ENCODE measurements at places on chromosomes 6 and 20.

DNA sequence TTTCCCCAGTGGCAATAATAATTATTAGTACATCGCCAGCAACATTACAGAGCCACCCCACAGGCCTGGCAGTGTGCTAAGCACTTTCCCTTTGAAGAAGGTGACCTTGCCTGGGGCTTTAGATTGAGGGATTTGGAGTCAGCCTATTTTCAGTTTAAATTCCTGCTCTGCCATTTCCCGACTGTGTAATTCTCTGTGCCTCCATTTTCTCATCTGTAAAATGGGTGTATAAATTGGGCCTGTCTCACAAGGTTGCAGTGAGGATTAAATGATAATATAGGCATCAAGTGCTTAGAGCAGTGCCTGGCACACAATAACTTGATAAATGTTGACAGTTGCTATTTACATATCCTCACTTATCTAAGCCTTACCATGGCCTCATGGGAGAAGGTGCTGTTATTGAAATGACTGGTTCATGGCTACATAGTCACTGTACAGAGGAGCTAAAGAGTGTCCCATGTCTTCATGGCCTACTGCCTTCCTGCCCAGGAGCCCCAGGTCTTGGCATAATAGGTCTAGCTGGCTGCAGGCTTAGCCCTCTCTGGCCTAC lies 5.1 kb upstream of the SCRT2 start:
- DNase-seq = no peak

DNA sequence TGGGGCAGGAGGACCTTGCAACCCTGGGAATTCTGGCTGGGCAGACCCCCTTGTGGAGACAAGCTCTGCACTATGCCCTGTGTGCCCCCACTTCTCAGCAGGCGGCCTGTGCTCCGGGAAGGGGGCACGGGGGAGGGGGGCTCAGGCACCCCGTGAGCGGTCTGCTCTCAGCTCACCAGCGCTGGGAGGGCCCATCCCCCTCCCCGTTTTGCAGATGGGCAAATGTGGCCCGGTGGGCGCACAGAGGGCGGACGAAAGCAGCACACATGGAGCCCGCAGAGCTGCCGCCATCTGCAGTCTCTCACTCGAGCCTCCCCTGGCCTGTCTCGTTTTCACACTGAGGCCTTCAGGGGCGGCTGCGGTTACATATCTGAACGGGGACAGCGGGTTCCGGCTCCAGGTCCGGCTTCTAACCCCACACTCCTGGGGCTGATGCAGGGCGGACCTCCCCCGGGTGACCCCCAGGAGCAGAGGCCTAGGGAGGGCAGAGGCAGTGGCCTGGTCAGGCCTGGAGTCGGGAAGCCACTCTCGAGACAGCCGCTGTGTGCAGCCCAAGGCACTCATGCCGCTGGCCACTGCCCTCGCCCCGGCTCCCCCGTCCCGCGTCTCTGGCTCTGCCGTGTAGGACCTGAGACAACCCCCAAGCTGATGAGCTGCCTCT lies 13.9 kb downstream of the CHRNA4 start:
- DNase-seq = no peak

DNA sequence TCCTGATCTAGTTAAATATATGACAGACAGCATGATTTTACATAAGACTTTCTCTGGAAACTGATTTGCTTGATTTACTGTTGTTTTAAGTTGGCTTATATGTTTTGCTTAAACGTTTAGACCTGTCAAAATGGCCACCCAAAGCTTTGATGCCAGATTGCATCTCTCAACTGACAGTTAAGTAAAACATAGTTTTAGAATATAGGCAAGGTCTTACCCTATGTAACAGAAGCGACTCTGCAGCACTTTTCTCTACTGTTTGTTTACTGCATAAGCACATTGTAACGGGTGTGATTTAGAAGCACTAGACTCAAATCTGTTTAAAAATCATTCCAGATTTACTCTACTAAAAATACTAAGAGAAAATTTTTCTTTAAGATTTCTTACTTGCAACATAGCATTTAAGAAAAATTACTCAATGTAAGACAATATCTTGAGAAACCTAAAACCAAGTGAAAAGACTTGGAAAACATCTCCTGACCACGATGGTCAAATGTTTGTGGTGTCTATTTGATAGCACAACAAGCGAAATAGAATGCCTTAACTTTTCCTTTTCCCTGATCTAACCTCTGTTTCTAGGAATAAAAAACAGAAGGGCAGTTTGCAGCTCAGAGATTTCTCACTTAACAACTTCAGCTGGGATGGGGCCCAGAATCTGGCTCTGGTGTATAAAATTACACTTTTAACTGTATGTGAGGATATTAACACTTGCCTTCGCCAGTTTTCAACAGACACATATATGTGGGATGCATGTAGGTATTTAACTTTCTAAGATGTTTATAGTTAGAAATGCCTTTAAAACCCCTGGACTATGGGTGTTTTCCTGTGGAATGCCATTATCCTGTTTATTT lies 47.4 kb downstream of the AIG1 start:
- peak; percentile 44 for DNase-seq

- no peak for DNase-seq
Measured at GRCh38 chr20:58871533-58872102, 19.1 kb downstream of the GNAS start.

GRCh38 chr20:34842143-34842542 lies 16.7 kb upstream of the NCOA6 start:
- no peak for DNase-seq

- no peak for DNase-seq
Measured at GRCh38 chr20:54385746-54386145, 89.6 kb upstream of the DOK5 start.

DNA sequence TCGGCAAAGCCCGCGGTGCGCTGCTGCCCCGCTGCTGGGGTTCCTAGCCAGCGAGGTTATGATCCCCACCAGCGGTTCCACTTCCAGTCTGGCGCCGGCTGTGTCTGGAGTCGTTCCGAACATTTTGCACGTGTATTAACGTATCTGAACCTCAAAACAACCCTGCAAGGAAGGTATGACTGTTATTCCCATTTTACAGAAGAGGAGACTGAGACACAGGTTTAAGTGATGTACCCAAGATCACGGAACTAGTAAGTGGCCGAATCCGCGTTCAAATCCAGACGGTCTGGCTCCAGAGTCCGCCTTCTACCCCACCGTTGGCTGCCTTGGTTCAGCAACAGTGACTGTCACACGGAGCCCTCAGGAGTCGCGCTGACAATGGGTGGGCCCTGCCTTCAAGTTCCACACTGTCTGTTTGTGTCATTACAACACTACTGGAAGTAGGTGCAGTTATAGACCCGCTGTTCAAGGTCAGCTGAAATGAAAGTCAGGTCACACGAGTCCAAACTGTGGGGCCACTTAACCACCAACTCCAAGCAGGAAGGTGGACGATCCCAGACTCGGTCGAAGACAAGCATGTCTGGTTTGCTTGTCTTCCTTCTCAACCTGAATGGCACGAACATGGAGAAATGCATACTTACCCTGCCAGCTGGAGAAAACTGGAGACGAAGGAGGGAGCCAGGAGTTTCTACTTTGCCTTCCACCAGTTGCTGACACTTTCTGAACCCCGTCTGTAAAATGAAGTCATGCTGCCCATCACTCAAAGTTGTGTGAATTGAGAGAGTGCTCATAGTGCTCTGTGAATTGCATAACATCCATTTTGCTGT lies 803 bp upstream of the SRXN1 start:
- no peak for DNase-seq

- DNase-seq = no peak
Measured at GRCh38 chr20:36532388-36532787, 8.9 kb upstream of the MYL9 start.

DNA sequence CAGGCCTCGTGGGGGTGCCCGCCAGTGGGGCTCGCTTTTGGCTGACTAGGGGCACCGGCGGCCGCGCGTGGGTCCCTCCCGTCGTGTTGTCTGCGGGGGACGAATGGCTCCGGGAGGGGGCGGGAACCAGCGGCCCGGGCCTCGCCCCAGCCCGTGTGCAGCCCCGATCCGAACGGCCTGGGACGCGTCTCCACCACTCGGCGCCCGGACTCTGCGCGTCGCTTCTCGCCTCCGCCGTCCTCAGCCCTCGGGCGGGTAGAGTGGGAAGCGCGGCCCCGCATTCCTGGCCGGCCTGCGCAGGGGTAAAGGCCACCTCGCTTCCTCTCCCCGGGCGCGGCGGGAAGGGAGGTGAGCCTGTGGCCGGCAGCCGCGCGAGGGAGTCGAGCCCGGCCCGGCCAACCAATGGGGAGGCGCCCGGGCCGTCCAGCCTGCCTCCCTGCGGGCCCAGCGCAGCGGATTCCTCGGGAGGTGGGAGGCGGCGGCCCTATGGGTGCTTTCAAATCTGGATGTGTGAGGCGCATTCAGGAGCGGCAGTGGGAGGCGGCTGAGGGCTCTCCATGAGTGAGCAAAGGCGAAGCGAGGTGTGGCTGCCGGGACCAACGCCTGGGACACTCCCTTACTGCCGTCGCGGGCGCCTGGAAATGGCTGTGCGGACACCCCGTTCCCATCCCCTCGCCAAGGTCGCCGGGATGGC lies 1.1 kb upstream of the ZBTB46 start:
- no peak for DNase-seq

- DNase-seq = no peak
Measured at GRCh38 chr6:21245488-21245887, 348.1 kb upstream of the SOX4 start.

- DNase-seq = peak; percentile 88
Measured at GRCh38 chr6:150667977-150668716, 68.5 kb downstream of the PLEKHG1 start.

- DNase-seq = peak; percentile 30
Measured at GRCh38 chr6:79672631-79673111, 41.5 kb downstream of the SH3BGRL2 start.

DNA sequence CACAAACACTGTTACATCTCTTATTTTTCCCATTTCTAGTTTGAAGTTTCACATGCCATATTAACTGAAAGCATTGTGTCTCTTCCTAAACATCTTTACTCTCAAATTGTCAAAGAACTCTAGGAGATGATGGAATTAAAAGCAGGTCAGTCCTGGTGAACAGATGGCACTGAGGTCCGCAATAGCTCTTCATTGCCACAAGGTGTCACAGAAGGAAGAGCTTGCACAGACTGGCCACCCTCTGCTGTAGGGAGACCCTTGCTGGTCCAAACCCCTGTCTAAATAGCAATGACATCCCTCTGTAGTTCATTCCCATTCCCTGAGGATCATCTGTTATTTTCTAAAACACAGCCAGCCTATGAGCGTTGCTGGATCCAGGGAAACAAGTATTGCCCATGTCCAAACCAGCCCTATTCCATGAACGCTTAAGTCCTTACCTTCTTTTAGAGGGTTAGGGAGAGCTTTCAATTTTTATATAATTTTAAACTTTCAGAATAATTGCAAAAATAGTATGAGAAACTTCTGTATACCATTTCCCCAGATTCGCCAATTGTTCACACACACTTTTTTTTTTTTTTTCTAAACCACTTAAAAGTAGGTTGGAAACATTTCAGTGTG lies 10.1 kb upstream of the HDAC2 start:
- peak; percentile 25 for DNase-seq

DNA sequence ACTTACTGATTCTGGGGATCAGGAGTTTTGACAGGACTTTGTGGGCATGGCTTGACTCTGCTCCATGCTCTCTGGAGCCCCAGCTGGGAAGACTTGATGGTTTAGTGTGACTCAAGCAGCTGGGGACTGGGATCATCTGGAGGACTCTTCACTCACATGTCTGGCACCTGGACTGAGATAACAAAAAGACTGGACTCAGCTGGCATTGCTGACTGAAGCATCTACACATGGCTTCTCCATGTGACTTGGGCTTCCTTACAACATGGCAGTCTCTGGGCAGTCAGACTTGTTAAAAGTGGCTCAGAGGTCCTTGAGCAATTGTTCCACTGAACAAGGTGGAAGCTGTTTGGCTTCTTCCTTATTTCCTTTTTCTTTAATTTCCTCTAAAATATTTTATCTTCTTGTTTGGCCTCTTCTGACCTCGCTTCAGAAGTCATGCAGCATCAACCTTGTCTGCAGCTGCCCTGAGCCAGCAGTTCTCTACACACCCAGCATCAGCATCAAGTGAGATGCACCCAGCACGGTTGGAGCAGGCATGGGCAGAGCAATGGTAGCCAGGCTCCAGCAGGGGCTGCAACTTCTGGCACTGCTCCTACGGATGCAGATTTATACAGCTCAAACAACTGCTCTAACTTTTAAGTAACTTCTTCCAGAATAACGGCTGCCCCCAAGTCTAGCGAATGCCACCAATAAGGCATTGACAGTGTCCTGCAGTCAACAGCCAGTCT lies 5.6 kb upstream of the HM13 start:
- DNase-seq = no peak

DNA sequence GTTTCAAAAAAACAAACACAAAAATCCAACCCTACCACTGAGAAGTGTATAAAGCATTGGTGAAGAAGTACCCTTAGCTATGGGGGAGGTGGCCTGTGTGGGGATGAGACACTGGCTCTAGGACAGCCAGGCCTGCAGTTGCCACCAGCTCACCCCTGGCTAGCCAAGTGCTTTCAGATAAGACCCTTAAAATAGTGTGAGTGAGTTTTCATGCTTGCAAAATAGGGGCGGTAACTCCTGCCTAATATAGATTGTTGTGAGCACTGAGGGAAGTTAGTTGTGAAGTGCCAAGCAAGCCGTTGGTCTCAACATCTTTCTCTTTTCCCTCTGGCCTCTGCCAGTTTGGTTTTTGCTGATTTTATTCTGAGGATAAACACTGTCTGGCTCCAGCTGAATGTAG lies 11.3 kb downstream of the PPP1R3G start:
- no peak for DNase-seq

DNA sequence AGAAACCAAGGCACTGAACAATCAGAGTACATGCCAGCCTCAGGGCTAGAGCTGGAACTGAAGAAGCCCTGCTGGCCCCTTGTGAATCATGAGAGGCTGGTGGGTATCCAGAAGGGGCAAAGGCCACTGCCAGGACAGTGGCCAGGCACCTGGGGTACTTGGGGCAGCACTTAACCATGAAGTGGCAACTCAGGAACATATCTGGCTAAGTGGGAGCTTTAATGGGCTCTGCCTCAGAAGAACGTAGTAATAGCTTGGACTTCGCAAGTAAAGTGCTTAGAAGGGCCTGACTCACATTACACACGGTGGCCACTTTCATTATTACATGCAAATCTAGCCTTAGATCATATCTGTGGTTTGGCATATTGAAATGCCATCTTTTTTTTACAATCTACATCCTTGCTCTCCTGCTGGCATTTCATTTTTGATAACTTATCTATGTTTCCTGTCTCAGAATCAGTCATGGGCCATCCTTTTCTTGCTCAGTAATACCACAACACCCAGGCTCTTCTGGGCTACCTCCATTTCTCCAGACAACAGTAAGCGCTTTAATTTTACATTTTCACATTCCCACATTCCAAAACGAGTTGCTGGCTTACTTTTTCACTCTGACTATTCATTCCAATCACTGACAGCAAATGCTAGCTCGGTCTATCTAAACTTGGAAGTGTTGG lies 21.6 kb downstream of the NAPB start:
- peak; percentile 84 for DNase-seq

Measured in astrocyte (in vitro differentiated cells and primary cell).